ENCODE measurements at places on chromosomes 11 and 22.
A peak's percentile ranks its signal among the peaks of the same experiment; 100 is the strongest.

GRCh38 chr11:6692128-6692527 lies 9.0 kb upstream of the MRPL17 start:
- no peak for DNase-seq

GRCh38 chr22:40533712-40534378 lies 102.7 kb downstream of the MRTFA start:
- no peak for DNase-seq

DNA sequence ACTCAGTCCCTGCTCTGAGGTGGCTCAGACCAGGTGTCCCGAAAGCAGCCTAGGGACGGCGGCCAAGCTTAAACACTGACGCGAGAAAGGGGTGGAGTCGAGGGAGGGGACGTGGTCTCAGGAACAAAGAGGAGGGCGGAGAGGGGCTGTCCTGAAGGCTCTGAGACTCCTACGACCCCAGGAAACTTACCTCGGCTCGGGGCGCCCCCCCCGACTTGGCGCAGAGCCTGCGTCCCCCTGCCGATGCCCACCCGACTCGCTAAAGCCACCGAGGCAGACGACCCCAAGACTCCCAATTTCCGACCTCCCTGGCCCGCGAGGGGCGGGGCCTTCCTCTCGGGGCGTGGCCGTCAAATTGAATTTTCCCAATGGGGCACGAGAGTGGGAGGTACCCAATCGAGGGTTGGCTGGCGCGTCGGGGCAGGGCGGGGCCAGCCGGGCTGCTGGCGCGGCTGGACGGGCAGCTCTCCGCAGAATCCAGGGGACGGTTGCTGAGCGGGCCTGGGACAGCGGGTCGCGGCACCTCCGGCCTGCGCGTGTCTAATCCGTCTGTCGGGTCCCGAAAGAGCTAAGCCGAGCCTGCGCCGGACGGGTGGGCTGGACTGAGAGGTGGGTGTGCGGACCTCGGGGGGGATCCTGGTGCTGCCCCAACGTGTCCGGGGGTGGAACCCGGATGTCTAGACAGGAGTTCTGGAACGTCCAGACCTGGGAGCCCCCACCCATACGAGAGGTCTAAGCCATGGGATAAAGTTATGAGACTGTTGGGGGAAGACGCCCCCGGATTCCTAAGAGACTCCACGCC lies at the start of gene SMTN:
Gene SMTN (plus strand): TSS at position 471 of the 802 bp plus-strand sequence. CDS start 1,941 bp downstream, outside the sequence.
- peak; percentile 80 for DNase-seq

GRCh38 chr11:17581036-17581731 lies 34.1 kb downstream of the OTOG start:
- DNase-seq = no peak

DNA sequence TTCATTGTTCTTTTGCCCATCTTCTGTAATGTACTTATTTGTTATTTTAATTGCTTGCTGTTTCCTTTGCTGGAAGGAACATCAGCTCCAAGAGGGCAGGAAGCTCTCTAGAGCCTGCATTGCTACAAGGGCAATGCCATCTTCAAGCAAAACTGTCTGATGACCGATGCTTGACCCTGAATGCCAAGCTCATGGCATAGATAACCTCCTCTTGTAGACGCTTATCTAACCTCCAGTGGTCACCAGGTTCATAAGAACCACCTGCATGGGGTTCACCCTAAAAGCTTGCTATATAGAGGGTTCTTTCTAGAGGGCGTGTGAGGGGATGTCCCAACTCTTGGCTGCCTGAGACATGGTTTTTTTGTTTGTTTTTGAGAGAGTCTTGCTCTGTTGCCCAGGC lies 16.5 kb downstream of the FADS3 start:
- no peak for DNase-seq

DNA sequence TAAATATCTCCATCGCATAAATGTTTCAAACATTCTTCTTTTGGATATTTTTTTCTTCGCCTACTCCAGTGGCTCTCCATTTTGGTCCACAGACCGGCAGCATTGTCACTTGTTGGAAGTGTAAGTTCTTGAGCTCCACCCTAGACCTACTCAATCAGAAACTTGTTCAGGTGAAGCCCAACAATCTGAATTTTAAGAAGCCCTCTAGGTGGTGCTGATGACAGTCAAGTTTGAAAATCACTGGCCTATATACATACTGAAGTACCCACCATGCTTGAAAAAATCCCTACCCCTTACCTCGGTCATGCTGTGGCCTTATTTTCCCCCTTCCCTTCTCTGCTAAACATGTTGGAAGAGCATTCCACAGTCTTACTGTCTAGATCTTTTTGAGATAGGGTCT lies 10.2 kb upstream of the ACAT1 start:
- DNase-seq = no peak

- no peak for DNase-seq
These were observed 132.4 kb downstream of the TENM4 start for GRCh38 chr11:79308429-79308828.

DNA sequence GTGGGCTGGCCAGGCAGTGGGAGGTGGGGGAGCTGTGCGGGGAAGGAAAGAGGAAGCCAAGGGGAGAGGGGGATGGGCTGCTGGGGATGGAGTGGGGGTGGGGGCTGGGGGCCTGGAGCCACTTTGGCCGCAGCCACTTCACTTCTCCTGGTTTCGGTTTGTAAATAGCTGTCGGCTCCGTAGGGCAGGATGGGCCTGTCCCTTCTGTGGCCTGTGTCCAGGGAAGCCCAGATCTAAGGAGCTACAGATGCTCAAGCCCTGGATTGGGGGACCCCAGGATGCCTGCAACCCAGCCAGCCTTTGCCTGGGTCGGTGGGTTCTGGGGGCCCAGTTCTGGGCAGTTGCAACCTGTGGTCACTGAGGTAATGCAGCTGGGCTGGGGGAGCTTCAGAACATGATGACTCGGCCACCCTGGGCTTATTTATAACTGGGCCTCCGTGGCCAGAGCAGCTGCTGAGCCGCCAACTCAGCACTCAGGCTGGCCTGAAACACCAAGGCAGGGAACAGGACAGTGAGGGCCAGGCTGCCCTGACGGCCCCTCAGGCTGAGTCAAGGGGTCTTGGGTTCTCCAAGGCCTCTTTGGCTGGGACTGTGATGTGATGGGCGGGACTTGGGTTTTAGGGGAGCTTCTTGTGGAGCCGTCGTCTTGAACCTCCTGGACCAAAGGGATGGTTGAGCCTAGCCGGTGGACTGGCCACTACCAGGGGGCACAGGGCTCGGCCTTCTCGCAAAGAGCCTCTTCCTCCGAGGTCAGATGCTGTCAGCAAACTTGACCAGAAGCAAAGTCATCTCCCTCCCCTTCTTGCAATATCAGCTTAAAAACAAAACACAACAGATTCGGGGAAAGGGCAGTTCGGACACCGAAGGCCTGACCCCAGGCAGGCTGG lies 15.0 kb upstream of the SLC39A13 start:
- DNase-seq = no peak

GRCh38 chr22:30226192-30226832 lies 20.2 kb downstream of the LIF start:
- no peak for DNase-seq

- no peak for DNase-seq
These were observed 132.6 kb downstream of the MIAT start for GRCh38 chr22:26789951-26790350.

DNA sequence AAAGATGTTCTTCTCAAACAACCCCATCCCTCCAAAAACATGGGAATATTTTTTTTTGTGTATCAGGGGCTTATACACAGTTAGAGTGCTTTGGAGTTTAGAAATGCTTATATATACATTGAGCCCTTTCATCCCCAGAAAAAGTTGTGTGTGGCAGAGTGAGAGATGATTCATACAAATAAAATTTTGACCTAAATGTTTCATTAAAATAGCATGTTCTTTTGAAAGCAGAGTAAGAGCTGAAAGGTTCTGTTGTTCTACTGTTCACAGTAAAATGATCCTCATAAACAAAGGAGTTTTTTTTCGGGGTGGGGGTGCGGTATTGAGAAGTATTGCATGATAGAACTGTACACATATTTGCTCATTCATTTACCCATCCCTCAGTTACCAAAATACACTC lies 512.4 kb downstream of the DLG2 start:
- DNase-seq = no peak

DNA sequence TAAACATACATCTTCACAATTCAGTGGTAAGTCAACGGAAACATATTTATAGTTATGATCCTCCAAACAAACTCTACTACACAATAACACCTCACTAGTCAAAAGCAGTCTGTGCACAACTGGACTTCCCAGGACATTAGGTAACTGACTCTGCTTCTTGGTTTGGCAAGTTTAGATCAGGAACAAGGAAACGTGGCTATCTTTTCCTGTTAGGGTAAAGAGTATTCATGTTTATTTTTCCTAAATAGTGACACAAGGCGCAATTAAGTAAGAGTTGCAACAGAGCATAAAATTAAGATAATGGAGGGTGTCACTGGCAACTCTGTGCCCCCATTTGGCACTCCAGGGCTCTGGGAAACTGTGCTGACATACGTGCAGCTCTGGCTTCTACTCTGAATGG lies 70.2 kb upstream of the TP53AIP1 start:
- DNase-seq = no peak

GRCh38 chr11:71293961-71294782 lies 41.8 kb upstream of the SHANK2 start:
- no peak for DNase-seq

DNA sequence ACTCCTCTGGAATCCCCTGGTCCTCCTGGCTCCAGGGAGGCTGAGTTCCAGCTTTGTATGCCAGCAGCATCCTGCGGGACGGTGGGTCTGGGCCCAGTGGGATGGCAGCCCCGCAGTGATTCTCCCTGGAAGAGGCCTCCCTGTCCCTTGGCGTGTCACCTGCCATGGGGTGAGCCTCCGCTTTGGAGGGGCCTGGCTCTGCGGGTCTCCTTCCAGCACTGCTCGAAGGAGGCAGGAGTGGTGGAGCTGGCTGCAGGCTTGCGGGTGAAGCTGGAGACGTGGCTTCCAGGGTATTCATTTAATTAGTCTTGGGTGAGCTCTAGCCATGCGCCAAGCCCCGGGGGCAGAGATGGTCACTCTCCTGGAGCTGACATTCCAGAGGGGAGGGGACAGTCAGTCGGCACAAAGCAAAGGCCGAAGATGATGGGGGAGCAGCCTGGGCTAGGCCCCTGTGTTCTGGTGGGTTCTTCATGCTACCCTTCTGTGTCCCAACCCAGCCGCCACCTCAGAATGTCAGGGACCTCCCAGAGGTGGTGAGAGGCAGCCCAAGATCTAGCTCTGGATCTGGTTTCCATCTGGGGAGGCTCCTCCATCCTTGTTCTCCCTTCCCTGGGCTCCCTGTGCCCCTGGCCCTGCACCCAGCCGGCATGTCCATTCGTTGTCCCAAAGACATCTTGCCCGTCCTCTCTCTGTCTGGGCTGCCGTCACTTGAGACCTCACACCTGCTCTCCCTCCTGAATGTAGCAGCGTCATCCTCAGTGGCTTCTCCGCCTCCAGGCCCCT lies 1332.5 kb downstream of the BRD1 start:
- no peak for DNase-seq

- peak; percentile 16 for DNase-seq
These were observed 529.5 kb downstream of the SOX6 start for GRCh38 chr11:15826826-15827225.

DNA sequence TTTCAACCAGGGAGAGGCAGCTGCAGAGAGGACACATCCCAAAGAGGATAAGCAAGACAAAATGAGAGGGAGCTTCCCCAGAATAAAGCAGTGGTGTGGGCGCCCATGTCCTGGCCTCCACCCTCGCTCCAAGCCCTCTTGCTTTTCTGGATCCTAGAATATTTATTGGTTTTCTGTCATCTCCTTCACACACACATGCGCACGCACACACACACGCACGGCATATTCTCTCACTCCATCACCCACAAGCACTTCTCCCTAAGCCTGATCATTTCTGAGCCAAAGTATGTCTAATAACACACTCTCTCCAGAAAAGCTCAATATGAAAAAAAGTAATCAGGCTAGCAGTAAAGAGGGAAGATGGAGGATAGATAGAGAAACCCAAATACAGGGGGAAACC lies 7.6 kb downstream of the IGSF9B start:
- no peak for DNase-seq

DNA sequence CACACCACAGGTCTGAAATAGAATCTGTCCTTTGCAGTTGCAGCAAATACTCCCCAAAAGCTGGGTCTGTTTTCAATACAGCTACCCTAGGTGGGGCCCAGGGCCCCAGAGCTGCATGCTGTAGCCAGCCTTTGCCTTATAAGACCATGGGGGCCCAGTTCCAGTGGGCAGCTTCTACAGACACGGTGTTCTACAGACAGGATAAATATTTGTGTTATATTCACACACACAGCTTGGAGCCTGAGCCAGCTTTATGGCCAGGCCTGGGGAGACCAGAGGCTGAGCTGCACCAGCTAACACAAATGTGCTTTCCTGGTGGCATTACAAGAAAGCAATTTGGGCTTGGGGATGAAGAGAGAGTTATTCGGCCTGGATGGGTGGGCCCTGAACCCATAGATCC lies 151.8 kb upstream of the NCAM1 start:
- DNase-seq = no peak

- DNase-seq = no peak
These were observed 12.8 kb downstream of the AP1B1 start for GRCh38 chr22:29375398-29376076.

DNA sequence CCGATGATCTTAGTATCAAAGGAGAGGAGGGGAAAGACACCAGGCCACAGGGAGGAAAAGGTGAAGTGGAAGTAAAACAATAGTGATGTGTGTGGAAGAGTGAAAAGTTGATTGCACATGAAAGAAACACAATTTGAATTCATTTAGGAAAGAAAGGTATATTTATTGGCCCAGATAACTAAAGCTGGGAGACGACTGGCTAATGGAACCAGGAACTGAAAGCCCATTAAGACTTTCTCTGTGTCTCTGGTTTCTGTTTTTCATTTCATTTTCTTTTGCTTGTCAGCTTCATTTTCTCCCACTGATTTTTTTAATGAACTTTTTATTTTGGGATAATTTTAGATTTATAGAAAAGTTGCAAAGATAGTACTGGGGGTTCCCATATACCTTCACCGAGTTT lies 5.1 kb upstream of the DCHS1 start:
- no peak for DNase-seq

- DNase-seq = no peak
These were observed 466.7 kb upstream of the B3GAT1 start for GRCh38 chr11:134878785-134879184.

GRCh38 chr22:29581799-29582198 lies 886 bp upstream of the NIPSNAP1 start:
- no peak for DNase-seq

GRCh38 chr11:117597071-117597470 lies 199.9 kb downstream of the DSCAML1 start:
- DNase-seq = no peak

GRCh38 chr11:16946477-16947282 lies 67.5 kb downstream of the PLEKHA7 start:
- no peak for DNase-seq

DNA sequence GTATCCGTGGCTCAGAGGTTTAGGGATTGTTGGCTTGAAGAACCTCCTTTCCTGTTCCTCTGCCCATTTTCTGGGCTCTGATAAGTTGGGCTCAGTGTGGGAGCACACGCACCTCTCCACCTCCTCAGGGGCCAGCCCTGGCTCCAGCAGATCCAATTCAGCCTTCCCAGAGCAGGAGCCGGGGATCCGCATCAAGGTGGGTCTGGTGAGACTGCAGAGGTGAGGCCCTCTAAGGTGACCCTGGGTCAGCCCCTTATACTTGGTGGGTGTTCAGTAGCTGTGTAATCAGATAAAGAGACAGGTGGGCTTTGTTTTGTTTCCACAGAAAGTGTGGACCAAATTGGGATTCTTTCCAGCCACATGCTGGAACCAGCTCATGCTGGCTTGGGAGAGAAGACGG lies 1466.0 kb downstream of the TBC1D22A start:
- no peak for DNase-seq

- DNase-seq = no peak
These were observed 67.5 kb upstream of the NNMT start for GRCh38 chr11:114228435-114229411.

- no peak for DNase-seq
These were observed 93.7 kb downstream of the SOX6 start for GRCh38 chr11:16262645-16262955.

- no peak for DNase-seq
These were observed 12.3 kb downstream of the MB start for GRCh38 chr22:35604621-35605368.

Measured in NCI-H1930 (cell line).